GM12864 (cell line): ENCODE measurements at places on chromosomes 11 and 22.

GRCh38 chr22:44389181-44389580 lies 76.4 kb upstream of the SHISAL1 start:
- no peak for DNase-seq

DNA sequence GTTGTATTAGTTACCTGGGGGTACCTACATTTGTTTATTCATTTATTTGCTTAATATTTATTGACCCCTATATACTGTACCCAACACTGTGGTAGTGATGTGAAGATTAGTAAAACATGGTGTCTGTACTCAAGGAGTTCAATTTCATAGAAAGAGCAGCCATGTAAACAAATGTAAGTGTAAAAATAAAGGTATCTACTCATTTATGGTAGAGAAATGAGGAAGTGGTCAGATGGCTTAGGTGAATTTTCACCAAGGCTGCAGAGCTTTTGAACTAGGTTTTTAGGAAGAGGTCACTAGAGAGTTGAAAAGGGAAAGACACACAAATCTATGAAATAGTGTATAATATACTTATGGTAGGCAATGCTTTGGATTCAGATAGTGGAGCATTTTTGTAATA lies 11.1 kb downstream of the CTR9 start:
- DNase-seq = peak; percentile 66

GRCh38 chr11:25970726-25971508 lies 361.0 kb upstream of the ANO3 start:
- no peak for DNase-seq

GRCh38 chr22:23509571-23510302 lies 70.4 kb downstream of the IGLL1 start:
- no peak for DNase-seq

DNA sequence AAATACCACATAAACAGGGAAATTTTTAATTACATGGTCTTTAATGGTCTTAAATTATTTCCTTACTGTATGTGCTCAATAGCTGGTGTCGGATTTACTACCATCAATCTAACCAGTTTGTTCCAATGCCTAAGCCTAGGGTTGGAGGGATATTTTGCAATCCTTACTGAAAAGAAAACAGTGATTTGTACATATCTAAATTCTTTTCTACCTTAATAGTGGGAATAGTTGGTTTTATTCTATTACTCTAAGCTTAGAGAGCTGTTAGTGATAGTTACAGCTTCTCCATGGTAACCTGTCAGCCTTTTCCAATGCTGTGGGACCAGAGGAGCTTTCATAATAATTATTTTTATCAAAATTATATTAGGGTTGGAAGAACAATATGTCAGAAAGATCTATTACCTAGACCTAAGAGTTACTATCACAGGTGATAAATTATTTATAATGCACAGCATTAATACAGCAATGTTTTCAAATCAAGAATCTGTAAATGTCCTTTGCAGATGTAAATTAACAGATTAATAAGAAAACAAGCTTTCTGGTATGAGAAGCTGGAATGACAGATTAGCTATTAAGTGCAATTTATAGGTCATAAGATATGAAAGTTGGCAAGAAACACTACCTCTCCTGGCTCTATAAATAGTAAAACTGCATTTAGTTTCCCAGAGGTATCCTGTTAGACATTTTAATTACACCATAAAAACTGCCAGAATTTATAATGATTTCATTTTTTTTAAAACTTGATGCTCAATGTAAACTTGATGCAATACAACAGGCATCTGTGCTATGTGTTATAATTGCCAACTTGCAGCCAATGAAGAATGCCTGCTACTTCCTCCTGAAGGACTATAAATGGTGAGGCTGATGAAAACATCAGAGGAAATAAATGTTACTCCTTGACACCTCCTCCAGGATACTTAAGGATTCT lies 262.0 kb upstream of the PITPNB start:
- no peak for DNase-seq

DNA sequence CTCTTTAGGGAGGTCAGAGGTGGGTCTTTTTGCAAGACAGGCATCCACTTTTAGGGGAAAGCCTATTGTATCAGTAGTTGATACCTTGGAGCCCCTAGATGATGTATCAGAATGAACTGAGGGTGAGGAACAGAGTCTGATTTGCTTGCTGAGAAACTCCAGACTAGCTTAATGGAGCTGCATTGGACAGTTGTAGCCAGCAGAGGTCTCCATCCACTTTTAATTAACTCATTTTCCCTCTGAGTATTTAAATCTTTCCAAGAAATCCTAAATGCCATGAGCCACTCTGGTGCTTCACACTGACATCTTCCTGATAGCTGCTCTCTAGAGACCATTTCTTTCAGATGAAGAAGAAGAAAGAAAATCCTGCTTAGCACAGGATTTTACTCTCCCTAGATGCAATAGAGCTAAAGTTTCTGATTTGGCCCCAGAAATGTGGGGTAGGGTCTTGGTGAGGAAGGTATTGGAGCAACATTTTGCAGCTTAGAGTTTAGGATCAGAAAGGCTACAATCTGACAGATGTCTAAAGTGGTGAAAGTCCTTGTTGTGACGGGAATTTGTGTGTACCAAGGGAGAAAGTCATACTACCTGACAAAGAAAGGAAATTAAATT lies 38.0 kb downstream of the EXT2 start:
- DNase-seq = no peak

DNA sequence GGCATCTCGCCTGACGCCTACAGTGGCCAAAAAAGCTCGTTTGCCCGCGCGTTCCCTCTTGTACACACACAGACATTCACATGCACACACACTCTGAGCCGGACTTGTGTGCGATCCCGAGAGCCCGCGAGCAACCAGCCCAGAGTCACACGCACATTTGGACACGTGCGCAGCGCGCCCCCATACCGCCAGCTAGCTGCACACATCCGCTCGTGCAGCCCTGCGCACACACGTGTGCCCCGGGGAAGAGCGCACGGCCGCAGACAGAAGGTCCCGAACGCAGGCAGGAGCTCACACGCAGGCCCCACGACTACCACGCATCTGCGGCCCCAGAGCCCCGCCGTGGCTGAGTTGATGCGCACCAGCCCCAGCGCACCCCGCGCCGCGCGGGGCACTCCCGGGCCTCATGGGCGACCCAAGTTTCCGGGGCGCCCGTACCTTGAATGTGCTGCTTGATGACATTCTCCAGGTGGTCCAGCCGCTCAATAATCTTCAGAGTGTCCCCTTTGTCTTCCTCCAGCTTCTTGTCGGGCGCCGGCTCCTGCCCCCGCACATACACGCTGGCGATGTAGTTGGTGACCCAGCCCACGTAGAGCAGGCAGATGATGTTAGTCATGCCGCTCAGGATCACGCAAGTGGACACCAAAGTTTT lies 758 bp downstream of the GALNT18 start:
- no peak for DNase-seq

DNA sequence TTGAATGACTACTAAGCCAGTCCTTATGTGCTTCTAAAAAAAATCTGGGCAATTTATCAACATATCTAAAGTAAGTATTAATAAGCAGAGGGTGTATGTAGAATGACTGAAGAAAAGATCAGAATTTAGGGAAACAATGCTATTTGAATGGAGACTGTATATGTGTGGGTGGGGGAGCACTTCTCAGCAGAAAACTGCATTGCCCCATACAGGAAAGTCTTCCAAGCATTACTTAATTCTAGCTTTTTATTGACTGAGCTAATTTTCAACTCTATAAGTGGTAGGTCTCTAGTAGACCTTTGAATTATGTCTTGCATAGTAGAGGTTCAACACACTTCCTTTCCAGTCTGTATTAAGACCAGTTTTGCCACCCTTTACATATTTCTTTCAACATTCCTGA lies 41.7 kb downstream of the CASP12 start:
- DNase-seq = no peak

GRCh38 chr11:75678620-75679259 lies 9.9 kb upstream of the MAP6 start:
- DNase-seq = no peak

DNA sequence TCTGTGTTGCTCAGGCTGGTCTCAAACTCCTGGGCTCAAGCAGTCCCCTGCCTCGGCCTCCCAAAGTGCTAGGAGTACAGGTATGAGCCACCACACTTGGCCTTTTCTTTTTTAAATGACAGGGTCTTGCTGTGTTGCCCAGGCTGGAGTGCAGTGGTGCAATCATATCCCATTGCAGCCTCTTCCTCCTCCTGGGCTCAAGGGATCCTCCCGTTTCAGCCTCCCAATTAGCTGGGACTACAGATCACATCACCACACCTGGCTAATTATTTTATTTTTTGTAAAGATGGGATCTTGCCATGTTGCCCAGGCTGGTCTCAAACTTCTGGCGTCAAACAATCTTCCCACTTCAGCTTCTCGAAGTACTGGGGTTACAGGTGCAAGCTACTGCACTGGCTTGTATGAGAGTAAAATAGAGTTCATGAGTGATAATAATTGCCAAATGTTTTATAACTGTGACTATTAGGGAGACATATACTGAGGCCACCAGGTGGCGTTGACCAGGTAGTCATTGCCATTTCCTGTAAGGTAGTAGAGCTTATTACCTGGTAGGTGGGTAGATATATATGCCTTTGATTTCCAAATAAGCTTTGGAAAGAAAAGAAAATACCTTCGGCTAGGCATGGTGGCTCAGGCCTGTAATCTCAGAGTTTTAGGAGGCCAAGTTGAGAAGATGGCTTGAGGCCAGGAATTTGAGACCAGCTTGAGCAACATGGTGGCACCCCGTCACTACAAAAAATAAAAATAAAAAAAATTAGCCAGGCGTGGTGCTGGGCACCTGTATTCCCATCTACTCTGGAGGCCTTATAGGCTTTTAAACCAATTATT lies 5.4 kb downstream of the FDX1 start:
- DNase-seq = no peak

DNA sequence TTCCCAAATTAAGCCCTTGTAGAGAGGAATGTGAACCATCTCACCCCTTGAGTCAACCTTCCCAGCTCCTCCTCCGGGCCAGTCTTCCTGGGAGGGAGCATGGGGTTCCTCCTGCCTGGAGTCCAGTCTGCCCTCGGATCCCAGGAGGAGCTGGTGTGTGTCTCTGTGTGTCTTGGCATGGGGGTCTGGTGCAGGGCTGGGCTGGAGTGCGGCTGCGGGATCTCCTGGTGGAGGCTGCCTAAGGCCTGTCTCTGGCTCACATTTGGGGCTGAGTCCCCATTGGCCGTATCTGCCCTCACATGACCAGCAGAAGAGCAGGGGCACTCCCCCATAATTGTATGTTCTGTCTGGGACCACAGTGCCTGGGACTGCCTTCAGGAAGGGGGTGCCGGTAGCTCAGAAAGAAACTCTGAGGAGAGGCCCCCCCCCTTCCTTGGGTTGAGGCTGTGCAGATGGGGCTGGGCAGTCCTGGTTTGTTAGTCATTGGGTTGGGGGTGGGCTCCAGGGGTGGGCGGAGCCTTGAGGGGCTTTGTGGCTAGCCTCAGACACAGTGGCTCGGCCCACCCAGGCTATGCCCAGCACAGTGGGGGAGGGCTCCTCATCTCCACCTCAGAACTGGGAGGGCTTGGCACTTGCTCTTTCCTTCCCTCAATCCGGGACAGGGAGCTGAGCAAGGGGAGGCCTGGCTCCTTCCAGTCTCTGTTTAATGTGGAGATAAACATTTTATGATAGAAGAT lies 2.9 kb downstream of the C1QTNF5 start:
- DNase-seq = no peak

DNA sequence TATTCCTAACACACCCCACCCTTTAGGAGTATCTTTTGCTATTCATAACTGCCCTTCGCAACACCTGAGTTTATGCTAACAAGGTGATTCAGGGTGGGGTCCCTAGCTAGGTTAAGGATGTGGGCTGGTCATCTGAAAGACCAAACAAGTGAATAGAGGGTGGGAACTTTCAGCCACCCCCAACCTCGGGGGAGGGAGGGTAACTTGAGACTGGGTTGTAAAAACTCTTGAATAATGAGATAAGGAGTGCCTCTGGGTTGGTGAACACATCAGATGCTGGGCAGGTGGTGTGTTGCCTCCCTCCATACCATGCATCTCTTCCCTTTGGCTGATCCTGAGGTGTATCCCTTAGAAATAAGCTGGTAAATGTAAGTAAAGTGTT lies 111.5 kb downstream of the SWAP70 start:
- no peak for DNase-seq

DNA sequence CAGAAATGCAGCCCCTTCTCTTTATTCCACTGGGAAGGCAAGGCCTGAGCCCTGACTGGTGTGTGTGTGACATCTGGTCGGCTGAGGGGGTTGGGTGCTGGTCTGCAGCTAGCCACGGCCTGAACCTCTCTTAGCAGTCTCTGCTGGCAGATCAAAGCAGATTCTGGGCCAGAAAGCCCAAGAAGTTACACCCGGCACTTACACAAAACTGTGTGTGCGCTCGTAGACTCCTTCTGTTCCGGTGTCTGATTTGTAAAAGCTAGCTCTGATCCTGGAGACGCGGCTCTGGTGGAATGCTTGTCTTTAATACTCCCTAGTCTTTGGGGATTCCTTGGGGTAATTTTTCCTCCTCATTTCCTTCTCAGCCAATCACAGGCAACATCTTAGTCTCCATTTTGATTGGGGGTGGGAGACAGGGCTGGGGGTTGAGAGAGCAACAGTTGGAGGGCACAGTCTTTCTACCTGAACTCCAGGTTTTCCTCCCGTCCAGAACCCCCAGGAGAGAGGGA lies 5.5 kb downstream of the PKNOX2 start:
- DNase-seq = no peak

GRCh38 chr11:130859886-130860285 lies 56.4 kb downstream of the SNX19 start:
- no peak for DNase-seq

GRCh38 chr11:46981436-46981835 lies 44.9 kb downstream of the CSTPP1 start:
- DNase-seq = no peak

- no peak for DNase-seq
Measured at GRCh38 chr22:38203090-38203810, 1.5 kb downstream of the MAFF start.

GRCh38 chr11:35647421-35648093 lies 15.0 kb upstream of the TRIM44 start:
- DNase-seq = no peak

- no peak for DNase-seq
Measured at GRCh38 chr11:45483416-45483815, 182.0 kb downstream of the CHST1 start.

DNA sequence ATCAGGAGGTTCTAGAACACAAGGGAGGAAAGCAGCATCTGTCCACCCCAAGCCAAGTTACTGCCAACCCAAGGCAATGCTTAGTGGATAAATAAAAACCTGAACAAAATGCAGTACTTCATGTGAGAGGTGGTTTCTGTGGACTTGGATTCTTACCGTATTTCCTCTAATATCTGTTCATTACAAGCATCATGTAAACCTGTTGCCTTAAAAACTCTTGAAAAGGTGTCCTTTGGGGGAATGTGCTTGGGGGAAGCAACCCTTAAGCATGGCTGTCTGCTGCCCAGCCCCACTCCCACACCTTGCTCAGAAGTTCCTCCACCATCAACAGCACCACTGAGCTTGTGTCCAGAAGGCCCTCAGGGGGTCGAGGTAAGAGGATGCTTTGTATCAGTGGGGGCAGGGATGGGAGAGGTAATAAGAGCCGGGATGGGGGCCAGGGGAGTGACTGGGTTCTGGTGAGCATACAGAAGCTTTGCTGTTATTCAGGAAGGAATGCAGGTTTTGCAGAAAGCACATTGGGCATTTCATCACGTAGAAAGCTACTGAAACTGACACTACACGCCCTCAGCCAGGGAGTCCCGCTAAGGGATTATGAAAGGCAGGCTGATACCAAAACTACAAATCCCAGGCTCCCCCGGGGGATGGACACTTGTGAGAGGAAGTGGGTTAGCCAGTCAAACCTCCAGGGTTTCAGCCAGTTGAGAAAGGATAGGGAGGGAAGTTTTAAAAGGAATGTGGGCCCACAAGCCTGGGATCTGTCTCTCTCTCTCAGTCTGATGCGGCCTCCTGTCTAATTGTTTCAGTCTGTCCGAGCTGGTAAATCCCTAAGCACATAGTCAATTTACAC lies 52.0 kb downstream of the KCNJ1 start:
- DNase-seq = no peak

GRCh38 chr11:115226556-115226955 lies 277.7 kb downstream of the CADM1 start:
- no peak for DNase-seq
